ENCODE measurements at places on chromosomes 4 and X.

DNA sequence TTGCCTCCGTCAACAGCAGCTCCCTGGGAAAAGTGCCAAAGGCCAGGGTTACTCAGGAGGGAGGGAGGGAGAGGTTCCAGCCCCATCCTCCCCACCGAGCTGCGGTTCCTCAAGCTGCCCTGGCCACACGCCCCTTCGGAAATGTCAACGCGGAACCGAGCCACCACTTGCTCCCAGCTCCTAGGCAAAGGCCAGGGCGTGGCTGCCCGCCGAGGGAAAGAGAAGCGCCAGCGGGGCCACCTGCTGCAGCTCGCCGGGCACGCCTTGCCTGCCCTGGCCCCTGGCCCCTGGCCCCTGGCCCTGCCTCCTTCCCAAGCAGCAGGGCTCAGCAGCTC is 15.3 kb downstream of the SLC6A8 start:
- no peak for DNase-seq

GRCh38 chr4:170853422-170854021 is 763.8 kb upstream of the AADAT start:
- peak; percentile 48 for DNase-seq

GRCh38 chr4:109451544-109452273 is 18.1 kb downstream of the SEC24B start:
- no peak for DNase-seq

- DNase-seq = no peak
Measured at GRCh38 chrX:119177278-119177677, 49.7 kb upstream of the KIAA1210 start.

DNA sequence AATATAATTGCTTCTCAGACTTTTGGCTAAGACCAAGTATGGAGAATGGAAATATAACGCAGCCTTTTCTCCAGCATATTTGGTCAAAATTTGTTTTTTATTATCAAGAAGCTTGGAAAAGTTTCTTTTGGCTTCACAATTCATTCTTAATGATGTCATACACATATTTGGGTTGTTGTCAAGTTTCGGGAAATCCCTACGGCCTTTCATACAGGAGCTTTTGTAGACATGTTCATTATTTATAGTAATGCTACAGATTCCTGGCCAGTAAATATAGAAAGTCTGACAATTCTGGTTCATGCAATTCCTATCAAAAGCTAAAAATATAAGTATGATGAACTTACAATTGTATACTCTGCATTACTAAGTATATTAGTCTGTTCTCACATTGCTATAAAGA is 112.9 kb downstream of the IRF2 start:
- DNase-seq = no peak

Measured in HCT116 (cell line).